Aorta (tissue), 5 donors: ENCODE measurements at places on chromosomes 12 and 14. TPM values are rescaled to one million over a fixed set of nuclear protein-coding genes. Genes with fewer than 3 reads are reported as not detected.

DNA sequence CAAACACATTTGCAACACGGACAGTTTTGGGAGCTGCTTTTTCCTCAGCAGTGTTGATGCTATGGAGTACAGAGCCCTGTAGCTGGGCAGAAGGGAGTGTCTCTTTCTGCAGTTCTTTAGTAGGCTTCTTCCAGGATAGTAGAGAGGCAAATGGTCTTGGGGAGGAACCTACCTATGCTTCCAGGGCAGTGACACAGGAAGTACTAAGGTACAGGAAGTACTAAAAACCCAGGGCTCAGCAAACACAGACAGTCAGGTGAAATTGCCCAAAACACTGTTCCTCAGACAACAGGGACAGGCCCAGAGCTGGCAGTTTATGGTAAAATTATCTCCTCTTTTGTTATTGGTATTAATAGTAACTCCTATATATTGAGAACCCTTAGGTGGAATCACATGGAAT, 217.6 kb downstream of the TTC8 start:
- no peak for DNase-seq

GRCh38 chr14:63881926-63882325, 29.1 kb downstream of the SYNE2 start:
- no peak for DNase-seq

GRCh38 chr12:105030820-105031807, 45.0 kb downstream of the NOPCHAP1 start:
- no peak for DNase-seq

- DNase-seq: peak; percentile 83
These were observed 75.1 kb downstream of the IRF2BPL start for GRCh38 chr14:76953311-76953945.

DNA sequence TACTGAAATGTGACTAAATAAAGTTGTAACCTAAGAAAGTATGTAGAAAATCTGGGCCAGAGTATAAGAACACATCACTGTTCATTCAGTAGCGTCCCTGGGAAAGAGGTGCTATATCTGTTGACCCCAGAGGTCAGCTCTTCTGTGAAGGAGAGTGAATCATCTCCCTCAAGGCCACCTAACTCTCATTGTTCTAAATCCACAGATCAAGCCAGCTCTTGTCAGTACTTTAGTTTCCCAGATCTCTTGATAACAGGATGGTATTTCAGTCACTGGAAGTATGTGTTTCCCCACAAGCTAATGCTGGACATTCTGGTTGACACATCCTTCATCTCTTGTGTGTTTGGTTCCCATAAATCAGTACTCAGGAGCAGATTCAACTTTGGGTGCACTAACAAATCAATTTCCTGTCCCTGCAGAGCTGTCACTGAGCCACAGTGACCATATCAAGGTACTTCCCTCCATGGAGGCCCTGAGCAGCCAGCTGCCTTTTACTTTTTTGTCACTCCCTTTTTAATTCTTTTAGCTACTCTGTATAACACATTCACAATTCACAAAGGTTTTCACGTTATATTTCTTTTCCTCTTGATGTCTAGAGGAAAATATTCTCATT, 7.8 kb downstream of the KRT1 start:
- no peak for DNase-seq

DNA sequence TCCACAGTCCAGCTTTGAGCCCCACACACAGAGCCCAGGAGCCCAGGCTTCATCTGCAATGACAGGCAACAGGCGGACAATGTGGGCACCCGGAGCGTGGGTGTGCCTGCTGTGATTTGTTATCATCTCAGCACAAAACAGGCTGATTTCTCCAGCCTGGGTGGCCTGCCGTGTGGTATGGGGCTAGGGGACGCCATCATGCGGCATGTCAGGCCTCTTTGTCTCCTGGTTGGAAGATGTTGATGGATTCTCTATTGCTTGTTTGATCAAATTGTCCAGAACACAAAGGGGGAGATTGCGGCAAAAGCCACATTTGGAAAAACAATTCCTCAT, 147.1 kb downstream of the KIF26A start:
- peak; percentile 18 for DNase-seq

DNA sequence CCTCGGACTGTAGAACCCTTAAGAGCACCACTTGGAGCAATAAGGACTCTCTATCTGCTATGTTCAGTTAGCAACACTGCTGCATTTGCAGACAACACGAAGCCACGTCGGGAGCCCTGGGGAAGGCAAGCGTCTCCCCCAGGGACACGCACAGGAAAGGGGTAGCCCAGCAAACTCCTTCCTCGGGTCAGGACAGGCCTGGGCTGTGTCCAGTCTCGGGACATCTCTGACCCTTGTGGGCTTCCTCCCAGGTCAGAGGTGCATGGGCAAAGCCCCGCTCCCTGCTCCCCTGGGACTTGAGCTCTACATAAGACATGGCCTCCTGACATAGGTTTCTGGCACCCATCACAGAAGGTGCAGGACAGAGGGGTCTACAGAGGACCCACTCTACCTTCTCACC, 119.5 kb downstream of the PIWIL1 start:
- DNase-seq: no peak

DNA sequence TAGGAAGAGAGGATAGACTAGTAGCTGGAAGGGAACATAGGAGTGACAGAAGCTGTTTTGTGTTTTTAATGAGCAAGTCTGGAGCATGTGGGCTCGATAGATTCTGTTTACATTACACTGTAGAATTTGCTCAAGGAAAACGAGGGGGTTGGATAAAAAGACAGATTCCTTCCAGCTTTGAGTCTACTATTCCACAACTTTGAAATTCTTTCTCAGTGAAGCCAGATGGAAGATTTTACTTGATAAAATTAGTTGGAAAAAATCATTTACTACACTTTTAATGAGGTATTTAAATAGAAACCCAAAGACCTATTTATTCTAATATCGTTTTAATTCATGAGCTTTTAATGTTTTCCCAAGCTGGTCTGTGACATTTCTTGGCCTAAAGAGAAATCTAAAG, 19.5 kb upstream of the EPS8 start:
- DNase-seq: no peak

GRCh38 chr12:26599096-26599695, 233.8 kb downstream of the ITPR2 start:
- no peak for DNase-seq

DNA sequence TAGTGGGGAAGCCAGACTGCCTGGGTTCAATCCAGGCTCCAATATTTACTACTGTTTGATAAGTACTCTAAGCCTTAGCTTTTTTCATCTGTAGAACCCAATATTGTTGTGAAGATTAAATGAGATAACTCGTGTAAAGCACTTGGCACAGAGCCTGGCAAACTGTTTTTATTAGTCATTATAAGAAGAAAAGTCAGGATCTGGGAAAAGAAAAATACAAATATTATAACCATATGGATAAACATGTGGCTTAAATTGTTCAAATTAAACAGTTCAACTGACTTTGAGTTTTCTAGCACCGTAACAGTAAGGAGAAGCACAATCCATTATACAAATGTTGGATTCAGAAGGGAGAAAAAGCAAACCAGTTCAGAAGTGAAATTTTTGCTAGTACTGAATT, 22.0 kb upstream of the CDK17 start:
- DNase-seq: no peak

GRCh38 chr12:124622331-124622730, 54.9 kb upstream of the NCOR2 start:
- DNase-seq: no peak

GRCh38 chr12:120095736-120096135, 20.8 kb downstream of the RAB35 start:
- DNase-seq: no peak

GRCh38 chr12:106704081-106704480, 70.4 kb upstream of the RIC8B start:
- no peak for DNase-seq

DNA sequence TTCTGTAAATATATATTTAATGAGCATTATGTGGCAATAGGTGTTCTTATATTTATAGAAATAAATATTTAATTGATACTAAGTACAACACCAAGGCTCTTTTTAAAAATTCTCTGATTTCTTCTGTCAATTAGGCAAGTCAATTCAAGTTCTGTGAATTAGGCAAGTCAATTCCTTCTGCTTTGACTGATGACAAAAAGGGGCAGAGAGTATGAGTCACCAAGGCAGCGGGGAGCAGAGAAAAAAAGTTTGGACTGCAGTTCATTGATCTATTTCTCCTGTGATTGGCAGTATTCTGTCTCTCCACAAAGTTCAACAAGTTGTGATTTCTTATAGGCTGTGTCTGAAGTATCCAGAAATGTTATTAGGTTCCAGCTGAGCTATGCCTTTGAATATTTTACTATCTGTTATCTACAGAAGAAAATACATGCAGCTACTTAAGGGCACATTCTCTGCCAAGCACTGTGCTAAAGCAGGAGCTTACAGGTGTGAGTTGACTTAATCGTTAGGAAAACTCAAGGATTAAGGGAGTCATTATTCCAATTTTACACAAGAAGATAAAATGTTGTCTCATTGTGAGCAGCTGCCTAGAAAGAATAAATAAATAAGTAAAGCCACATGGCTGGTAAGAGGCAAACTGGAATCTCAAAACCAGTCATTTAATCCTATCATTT, 206.4 kb upstream of the ALG10B start:
- DNase-seq: no peak

- DNase-seq: no peak
These were observed 41.5 kb downstream of the FAM186A start for GRCh38 chr12:50354908-50355307.

DNA sequence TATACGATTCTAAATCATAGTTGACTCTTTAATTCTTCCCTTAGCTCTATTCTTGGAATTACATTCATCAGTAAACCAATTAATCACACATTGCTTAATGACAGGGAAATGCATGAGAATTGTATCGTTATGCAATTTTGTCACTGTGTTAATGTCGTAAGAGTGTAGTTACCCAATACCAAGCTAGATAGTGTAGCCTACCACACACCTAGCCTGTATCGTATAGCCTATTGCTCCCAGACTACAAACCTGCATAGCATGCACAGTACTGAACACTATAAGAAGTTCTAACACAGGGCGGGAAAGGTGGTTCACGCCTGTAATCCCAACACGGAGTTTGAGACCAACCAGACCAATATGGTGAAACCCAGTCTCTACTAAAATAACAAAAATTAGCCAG, 24.7 kb downstream of the HNRNPC start:
- no peak for DNase-seq

DNA sequence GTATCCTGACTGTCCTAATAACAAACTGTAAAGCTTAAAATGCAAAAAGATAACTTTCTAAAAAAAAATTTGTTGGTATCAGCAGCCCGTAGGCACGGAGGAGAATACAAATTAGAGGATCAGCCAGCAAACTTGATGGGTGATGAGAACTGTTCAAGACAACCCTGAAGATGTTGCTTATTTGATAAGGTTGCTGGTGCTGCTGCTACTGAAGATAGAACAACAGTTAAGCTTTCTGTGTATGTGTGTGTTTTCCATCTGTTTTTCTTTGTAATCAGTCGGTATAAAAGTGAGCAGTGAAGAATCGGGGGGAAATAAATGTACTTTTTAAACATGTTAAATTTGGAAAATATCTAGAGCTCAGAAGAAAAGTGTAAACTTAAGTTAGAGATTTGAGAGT, 67.4 kb upstream of the POC1B start:
- no peak for DNase-seq

DNA sequence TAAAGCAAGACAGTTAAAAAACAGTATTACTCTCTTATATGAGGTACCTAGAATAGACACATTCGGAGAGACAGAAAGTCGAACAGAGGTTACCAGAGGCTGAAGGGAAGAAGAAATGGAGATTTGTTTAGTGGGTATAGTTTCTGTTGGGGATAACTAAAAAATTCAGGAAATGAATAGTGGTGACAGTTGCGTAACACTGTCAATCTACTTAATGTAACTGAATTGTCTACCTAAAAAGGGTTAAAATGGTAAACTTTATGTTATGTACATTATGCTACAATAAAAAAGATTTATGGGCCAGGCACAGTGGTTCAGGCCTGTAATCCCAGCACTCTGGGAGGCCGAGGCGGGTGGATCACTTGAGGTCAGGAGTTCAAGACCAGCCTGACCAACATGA, 30.6 kb upstream of the SLC6A13 start:
- no peak for DNase-seq

DNA sequence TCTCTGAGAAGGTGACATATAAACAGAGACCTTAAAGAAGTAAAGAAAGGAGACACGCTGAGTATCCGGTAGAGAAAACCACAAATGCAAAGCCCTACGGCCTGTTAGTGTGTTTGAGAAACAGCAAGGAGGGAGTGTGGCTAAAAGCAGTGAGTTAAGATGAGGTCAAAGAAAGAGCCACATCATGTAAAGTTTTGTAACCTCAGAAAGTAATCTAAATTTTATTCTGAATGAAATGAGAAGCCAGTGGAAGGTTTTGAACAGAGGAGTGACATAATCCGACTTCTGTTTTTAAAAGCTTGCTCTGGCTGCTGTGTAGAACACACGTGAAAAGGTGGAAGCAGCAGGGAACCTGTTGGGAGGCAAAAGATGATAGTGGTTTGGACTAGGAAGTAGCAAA, 32.6 kb downstream of the PPP2R5E start:
- no peak for DNase-seq

CFL2 gene
- total RNA-seq: 178 TPM

PMEL gene
- 0.93 TPM for total RNA-seq

STON2 gene
- 10.4 TPM for total RNA-seq

CRADD gene
- 20.5 TPM for total RNA-seq

SNRNP35 gene
- 28.3 TPM for total RNA-seq

DTX1 gene
- total RNA-seq: 4.2 TPM

SDR9C7 gene
- total RNA-seq: not detected

POTEM gene
- not detected for total RNA-seq

POLE2 gene
- total RNA-seq: 3.2 TPM

AMDHD1 gene
- total RNA-seq: 0.75 TPM
